ENCODE measurements at places on chromosomes 6 and 20. TPM values are rescaled to one million over a fixed set of nuclear protein-coding genes. Genes with fewer than 3 reads are reported as not detected.

Gene PSORS1C1
- 1.1 TPM for total RNA-seq

Gene SNX21
- total RNA-seq = 33.6 TPM

Gene REM1
- total RNA-seq = 3.4 TPM

Gene GSTA2
- not detected for total RNA-seq

Gene TBXT
- not detected for total RNA-seq

Gene BPI
- not detected for total RNA-seq

Gene PRRT1
- not detected for total RNA-seq

Gene MAFB
- total RNA-seq = 4.5 TPM

Gene DNAAF9
- 10.3 TPM for total RNA-seq

Gene GPX5
- total RNA-seq = not detected

Gene PPP1R11
- total RNA-seq = 34.3 TPM

Gene CST5
- total RNA-seq = not detected

Gene TMEM217
- total RNA-seq = 0.65 TPM

Gene OR2H2
- not detected for total RNA-seq

Gene POPDC3
- not detected for total RNA-seq

Gene MCCD1
- not detected for total RNA-seq

All from cardiac atrium fibroblast (primary cell).